ENCODE measurements at places on chromosomes 13 and 19. TPM values are rescaled to one million over a fixed set of nuclear protein-coding genes. Genes with fewer than 3 reads are reported as not detected.
A peak's percentile ranks its signal among the peaks of the same experiment; 100 is the strongest.

DNA sequence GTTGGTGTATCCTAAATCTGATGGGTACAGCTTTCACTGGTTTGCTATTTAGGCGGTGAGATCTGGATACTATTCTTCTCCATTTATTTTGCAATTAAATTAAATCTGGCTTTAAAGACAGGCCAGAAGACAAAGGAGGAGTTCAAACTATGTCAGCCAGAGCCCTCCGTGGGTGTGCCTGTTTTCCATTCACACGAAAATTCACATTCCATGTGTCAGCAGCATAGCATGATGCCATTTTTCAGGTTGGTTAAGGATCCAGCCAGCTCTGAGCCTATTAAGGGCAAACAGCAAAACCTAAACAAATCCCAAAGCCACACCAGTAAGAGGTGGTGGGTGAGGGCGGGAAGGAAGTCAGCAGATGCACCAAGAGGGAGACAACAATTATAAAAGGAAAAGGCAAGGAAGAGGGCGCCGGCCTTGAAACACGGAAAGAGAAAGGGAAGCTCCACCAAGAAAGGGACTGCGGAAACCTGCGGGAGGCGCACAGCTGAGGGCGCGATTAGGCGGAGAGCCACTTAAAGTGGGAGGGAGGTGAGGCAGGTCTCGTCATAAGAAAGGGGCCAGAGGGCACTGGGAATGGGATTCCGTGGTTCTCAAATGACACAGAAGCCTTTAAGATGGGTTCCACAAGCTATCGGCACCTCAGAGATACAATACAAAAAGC, 43.0 kb downstream of the CARS2 start:
- no peak for DNase-seq

DNA sequence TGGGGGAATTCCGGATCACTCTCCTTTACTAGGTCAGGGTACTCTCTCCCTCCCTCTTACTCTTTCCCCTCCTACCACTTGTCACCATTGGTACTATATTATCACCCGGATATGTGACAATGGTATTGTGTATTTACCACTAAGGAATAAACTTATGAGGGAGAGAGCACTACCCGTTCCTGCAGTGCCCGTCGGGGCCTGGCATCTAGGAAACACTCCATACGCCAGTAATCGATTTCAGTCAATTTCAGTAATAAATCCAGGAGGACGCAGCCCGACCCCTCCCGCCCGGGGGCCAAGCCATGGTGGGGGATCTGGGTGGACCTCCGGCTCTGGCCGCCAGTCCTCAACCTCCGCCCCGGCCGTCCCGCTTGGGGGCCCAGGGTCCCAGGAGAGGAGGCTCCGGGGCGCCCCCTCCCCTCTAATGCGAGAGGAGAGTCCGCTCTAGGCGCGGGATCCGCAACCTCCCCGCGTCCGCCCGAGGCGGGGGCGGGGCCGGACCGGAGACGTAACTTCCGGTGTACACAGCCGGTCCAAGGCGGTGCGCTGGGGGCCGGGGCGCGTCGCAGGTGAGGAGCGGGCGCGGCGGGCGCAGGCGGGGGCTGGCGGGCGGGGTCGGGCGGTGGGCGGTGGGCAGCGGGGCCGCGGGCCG, at the start of gene GARRE1:
TSS of gene GARRE1 (plus strand) at position 509 of the 652 bp plus-strand sequence. CDS start 45,920 bp downstream, outside the sequence.
- DNase-seq = peak; percentile 85

DNA sequence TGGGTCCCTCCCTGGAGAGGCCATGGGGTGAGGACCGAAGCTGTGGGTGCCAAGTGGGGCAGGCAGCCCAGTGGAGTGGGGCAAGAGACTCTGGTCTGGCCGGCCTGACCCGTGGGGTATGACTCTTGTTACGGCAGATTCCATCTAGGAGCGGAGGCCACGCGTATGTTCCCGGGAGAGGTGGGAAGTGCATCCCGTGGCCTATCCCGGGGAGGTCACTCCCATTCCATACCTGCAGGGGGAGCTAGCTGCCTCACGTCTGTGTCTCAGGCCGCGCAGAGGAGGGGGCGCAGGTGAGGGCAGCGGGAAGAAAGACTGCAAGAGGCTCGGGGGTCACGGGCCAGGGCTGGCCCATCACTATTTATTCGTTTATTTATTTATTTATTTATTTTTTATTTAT, 4.9 kb downstream of the CSNK1G2 start:
- peak; percentile 30 for DNase-seq

GRCh38 chr13:66977161-66977560, 253.0 kb downstream of the PCDH9 start:
- DNase-seq = no peak

- no peak for DNase-seq
Observed at GRCh38 chr13:84640691-84641090, 758.4 kb upstream of the SLITRK1 start.

DNA sequence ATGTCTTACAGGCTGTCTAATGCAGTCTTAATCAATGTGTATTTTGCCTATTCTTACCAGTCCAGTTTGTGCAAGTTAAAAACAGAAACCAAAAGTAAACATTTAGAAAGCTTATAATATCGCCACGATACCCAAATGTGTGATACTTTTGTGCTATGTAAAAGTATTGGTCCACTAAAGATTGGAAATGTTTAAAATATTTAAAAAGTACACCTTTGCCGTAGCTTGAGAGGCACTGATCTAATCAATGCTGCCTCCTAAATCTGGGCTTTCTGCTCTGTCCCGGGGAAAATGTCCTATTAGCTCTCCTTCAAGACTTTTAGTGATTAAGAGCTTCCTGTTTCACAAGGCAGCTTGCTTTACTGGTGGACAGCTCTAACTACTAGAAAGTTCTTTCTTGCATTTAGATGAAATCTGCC, 64.7 kb downstream of the DNAJC15 start:
- DNase-seq = no peak

DNA sequence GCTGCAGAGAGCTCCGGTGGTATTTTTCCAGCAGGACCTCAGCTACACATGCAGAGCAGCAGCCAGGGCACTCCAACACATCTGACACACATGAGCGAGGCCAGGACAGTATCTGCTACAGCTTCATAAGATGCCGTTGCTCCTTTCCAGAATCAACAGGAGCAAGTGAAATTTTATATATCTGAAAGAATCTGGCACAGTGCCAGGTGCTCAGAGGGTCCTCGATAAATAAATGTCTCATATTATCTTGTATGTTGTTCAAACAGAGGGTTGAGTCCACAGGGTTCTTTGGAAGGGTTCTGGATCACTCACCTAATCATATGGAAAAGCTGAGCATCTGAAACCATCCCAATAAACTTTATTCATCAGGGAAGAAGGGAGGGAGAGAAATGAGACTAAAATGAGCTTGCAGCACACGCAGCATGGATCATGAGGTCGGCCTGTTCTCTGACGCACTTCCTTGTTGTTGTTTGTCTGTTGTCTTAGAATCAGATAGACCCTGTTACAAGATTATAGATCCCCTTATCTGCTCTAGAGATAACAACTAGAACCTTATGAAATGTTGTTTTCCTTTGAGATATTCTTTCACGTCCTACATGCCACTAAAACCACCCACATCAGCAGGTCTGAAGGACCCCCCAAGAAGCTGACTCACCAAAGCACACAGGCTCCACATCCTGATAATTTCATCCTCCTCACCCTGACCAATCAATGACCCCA, 3.2 kb upstream of the METTL21C start:
- DNase-seq = no peak

GRCh38 chr13:110442930-110443621, 118.4 kb downstream of the RAB20 start:
- DNase-seq = no peak

DNA sequence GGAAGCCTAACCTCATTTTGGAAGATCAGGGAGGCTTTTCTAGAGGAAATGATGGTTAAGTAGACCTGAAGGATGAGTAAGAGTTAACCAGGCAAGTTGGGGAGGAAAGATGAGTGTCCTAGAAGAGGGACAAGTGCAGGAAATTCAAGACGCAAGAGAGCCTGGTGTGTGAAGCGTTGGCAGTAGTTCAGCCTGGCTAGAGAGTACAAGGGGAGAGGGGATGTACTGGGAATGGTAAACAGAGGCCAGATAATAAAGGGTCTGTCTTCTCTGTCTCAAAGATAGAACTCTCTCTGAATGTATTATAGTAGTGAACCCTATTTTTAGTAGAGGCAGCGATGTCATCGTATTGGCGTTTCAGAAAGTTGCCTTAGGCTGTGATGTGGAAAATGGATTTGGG, 9.7 kb downstream of the DPY19L3 start:
- no peak for DNase-seq

- DNase-seq = peak; percentile 95
Observed at GRCh38 chr13:113490496-113491417, at the start of gene DCUN1D2. TSS of gene DCUN1D2 (minus strand) at chr13:113490711. CDS start at chr13:113490669, 42 bp downstream.

GRCh38 chr13:32998966-32999365, 17.3 kb upstream of the KL start:
- no peak for DNase-seq

DNA sequence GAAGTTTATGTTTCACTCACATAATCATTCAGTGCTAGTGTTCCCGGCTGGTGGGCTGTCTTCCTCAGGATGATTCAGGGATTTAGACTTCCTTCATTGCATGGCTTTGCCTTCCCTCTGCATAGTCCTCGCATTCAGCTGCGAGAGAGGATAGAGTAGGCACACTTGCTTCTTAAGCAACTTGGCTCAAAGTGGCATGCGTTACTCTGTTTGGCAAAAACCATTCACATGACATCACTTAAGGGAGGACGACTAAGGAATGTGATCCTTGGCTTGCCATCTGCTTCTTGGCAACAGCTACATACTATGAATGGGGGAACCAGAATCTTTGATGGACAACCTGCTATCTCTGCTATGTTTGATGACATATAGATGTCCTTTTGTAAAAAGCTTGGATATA, 359.3 kb downstream of the TDRD3 start:
- no peak for DNase-seq

- DNase-seq = no peak
Observed at GRCh38 chr13:97654236-97654635, 220.3 kb downstream of the RAP2A start.

DNA sequence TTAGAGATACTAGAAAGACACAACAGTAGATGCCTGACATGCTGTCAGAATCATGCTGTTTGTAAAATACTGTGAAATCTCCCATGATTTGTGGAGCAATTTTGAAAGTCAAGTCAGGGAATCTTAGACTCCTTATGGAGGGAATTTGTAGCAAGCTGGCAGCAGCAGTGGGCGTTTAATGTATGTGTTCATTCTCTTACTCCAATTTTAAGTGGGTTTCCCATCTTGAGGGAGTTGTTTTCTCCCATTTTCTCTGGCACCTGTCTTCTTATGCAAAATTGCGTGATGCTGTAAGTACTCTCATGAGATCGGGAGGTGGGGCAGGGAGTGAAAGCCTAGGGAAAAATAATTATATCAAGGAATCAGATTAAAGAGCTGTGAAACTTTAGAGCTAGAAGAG, 16.0 kb upstream of the GTF2F2 start:
- no peak for DNase-seq

The SACS gene
- polyA plus RNA-seq = 2.1 TPM

The ACP7 gene
- 0.42 TPM for polyA plus RNA-seq

The C1QTNF9B gene
- polyA plus RNA-seq = not detected

The SPC24 gene
- 0.72 TPM for polyA plus RNA-seq

The MAP4K1 gene
- 43.4 TPM for polyA plus RNA-seq
